ENCODE measurements at places on chromosomes 16 and 17.

DNA sequence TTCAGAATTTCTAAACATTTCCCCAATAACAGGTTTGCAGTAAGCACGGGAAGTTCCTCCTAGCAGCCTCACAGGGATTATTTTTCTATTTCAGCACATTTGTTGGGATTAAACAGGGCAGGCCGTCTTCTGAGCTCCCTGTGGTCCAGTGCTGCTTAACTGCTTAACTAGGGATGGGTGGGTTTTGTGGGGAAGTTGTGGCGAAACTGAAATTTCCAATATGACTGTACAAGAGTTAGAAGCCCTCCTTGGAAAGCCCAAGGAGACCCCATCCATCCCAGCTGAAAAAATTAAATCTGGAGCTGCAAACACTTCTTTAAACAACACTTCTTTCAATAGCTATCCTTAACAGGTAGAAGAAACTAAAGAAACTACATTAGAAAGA is 22.2 kb downstream of the FAM117A start:
- no peak for DNase-seq

GRCh38 chr17:59330053-59330942 is 1.2 kb upstream of the YPEL2 start:
- peak; percentile 39 for DNase-seq

DNA sequence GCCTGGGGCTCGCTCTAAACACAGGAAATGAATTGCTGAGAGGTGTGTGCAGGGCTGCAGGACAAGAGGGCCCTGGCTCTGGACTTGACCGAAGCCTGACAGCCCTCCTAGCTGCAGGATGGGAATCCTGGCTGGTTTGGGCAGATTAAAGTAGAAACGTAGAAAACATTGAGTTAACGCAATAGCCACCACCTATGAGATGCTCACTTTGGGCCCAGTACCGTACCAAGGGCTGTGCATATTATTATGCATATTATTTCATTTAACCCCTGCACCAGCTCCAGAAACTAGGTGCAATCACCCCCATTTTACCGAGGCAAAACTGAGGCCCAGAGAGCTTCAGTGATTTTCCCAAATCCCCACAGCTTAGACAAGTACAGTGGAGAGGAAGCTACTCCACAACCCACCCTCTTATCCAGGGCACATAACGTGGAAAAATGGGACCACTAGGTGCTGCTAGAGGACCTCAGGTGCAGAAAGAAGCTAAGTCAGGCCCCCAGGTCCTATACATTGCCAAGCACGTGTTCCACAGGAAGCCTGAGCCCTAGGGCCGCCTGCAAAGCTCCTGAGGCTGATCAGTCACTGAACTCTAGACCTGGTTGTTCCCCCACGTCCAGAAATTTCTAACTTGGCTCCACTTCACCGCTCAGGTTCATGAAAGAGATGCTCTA is 79.2 kb downstream of the MYH11 start:
- peak; percentile 32 for DNase-seq

GRCh38 chr17:5797447-5798050 is 213.2 kb upstream of the NLRP1 start:
- DNase-seq, result no peak

- DNase-seq, result no peak
These were observed 560.3 kb upstream of the CDH8 start for GRCh38 chr16:62596584-62596983.

DNA sequence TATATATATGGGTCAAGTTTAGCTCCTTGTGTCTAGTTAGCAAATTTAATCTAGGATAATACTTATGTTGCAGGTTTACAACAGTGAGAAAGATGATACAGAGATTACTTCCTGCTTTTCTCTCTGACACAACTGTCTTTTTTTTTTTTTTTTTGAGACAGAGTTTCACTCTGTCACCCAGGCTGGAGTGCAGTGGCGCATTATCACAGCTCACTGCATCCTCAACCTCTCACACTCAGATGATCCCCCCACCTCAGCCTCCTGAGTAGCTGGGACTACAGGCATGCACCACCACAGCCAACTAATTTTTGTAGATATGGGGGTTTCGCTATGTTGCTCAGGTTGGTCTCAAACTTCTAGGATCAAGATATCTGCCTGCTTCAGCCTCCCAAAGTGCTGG is 706.9 kb upstream of the SOX9 start:
- DNase-seq, result no peak

DNA sequence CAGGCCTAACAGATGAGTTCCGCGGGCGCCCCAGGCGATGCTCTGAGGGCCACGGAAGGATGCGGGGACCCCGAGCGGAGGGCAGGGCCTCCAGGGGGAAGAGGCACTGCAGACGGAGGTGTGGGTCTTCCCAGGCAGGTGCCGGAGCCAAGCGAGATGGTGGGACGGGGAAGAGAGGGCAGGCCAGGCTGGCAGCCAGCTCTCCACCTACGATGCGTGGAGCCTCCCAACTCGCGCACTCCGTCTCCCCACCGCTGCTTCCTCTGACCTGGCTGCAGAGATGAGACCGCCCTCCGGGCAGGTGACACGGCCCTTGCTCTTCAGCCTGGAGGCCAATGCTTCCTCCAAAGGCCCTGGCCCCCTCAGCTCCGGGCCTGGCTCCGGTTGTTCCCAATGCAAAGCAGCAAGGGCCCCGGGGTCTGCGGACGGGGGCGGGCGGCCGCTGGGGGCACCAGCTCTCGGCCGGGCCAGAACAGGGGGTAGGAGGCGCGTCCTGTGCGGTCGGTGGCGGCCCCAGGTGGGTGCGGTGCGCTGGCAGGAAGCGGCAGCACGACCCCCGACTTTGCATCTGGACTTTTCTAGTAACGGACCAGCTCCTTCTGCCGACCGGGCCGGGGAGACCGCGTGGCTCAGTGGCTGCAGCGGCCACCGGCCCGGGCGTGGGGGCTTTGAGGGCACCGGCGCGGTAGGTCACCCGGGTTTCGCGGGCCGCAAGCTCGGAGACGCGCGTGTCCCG is 1.5 kb upstream of the SOX8 start:
- no peak for DNase-seq

- no peak for DNase-seq
These were observed 146.1 kb downstream of the C16orf78 start for GRCh38 chr16:49519741-49520140.

DNA sequence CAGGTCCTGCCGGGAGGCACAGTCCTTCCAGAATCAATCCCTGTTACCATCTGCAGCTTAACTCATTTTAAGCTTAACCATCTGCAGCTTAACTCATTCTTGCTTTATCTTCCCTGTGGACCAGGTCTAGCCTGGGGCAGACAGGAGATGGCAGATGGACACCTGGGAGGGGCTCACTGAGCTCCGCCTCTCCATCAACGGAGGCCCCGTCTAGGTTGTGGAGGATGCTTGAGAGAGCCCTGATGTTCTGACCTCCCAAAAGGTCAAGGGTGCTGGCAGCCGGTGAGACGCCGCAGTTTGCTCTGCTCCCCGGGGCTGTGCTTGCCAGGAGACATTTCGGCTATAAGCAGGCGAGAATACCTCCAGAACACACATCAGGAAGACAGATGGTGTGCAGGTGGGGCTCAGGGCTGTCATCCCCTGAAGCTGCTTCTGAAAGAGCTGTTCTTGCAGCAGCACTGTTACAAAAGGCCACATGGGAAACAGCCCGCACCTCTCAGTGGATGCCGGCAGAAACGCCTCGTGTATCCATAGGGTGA is 41.3 kb downstream of the BAIAP2 start:
- no peak for DNase-seq

DNA sequence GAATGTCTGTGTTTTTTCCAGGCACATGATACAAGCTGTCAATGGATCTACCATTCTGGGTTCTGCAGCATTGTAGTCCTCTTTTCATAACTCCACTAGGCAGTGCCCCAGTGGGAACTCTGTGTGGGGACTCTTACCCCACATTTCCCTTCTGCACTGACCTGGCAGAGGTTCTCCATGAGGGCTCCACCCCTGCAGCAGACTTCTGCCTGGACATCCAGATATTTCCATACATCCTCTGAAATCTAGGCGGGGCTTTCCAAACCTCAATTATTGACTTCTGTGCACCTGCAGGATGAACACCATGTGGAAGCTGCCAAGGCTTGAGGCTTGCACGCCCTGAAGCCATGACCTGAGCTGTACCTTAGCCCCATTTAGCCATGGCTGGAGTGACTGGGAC is 56.0 kb downstream of the ACSM2A start:
- no peak for DNase-seq

GRCh38 chr17:56717471-56717870 is 116.2 kb downstream of the C17orf67 start:
- DNase-seq, result peak; percentile 12

DNA sequence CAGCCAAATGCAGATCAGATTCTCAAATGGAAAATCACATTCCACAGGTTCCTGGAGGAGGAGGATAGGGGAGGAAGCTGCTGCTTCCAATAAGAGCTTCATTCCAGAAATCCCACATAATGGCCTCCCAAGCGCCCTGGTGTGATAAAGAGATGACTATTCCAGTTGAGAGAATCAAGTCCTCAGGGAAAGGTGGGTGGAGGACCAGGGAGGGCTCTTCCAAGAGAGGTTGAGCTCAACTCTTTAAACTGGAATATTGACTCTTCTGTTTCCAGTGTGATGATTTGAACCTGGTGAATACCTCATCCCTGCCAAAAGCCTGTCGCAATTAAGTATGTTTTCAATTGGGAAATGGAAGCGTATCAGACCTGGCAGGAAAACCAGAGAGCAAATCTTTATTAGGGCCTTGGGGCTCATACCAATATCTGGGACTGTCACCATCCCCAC is 81.4 kb upstream of the DYNLRB2 start:
- DNase-seq, result peak; percentile 55

DNA sequence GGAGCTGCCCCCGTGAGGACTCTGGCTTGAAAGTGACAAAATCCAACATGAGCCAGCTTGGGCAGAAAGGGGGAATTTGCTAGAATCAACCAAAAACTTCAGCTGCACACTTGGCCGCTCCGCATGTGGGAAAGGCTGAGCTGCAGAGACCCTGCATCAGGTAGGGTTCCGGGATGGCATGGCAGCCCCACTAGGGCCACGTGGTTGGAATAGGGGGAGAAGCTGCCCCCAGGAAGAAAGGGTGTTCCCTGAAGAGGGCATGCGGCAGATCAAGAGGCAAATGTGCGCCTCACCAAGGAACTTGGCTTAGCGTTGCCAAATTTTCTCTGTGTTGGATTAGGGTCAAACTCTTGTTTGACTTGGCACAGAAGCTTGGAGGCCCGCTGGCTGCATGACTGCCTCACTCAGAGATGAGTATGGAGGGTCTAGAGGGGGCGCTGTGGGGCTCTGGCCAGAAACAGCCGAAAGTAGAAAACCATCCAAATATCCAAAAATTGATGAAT is 29.2 kb upstream of the WFIKKN2 start:
- peak; percentile 47 for DNase-seq

GRCh38 chr17:51359055-51359454 is 98.7 kb downstream of the UTP18 start:
- no peak for DNase-seq

GRCh38 chr16:58126451-58126961 is 2.7 kb downstream of the CFAP20 start:
- DNase-seq, result no peak

- DNase-seq, result no peak
These were observed 46.9 kb upstream of the BAHCC1 start for GRCh38 chr17:81348097-81349055.

GRCh38 chr16:30694926-30695693 is 3.9 kb upstream of the SRCAP start:
- no peak for DNase-seq

DNA sequence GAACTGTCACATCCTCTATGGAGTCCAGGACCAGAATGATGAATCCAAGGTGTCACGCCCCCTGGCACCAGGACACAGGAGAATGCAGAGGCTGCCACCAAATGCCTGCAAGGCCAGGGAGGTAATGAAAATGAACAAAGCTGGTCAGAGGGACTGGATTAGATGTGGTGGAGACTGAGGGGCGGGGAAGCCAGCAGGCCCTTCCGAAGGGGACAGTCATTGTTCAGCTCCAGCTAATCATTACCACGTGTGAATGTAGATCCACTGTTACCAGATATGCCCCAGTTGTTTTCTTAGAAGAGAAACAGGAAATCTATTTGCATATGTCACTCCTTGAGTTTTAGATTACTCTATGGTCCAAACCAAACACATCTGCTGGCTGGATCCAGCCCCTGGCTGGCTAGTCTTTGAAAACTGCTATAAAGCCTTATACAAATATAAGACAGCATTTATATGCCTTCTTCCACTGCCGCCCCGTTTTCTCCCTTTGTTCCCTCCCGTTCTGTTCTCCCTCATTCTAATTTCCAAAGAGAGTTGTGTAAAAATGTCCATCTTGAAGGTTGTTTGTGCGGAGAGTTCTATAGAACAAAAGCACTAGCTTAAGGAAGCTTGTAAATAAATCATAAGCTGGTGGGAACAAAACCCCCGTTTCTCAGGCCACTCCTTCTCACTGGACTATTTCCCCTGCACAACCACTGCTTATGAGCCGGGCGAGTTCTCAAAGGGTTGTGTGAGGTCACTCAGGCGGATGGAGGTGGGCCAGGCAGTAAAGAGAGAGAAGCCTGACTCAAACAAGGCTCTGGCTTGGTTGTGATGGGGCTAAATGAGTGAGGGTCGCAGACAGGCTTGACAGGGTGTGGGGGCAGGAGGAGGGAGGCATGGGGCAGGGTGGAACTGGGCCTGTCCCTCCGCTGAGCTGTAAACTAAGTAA is 14.2 kb downstream of the CRYM start:
- DNase-seq, result peak; percentile 76

DNA sequence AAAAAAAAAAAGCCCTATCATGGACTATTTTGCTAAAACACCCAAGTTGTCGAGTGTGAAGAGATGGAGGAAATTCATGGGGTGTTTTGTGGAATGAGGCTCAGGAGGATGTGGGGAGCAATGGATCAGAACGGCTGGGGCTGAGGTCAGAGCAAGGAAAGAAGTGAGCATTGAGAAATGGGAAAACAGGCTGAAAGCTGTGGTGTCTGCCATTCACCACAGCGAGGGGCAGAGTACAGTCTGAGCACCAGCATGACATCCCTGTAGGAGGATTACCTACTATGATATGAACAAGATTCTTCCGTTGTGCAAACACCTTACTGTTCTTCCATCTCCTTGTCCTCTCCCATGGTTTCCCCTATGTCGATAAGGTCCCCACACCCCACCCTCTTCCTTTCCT is 193.1 kb downstream of the TMEM114 start:
- no peak for DNase-seq

DNA sequence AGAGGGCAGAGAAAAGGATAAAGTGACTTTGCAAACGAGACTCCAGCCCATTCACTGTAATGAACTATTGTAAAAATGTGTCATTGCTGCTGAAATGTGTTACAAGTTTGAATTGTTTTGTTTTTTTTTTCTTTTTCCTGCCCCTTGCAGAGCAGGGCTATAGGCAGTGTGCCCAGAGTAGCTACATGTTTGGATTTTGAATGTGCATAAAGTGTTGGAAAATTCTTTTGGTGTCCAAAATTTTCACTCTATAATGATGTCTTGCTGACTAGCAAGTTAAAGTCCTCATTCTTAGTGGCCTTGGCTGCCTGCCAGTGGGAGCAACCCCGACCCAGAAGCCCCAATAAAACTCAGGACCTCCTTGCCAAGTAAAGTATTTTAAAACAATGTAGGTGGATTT is 66.5 kb downstream of the IGF2BP1 start:
- no peak for DNase-seq

DNA sequence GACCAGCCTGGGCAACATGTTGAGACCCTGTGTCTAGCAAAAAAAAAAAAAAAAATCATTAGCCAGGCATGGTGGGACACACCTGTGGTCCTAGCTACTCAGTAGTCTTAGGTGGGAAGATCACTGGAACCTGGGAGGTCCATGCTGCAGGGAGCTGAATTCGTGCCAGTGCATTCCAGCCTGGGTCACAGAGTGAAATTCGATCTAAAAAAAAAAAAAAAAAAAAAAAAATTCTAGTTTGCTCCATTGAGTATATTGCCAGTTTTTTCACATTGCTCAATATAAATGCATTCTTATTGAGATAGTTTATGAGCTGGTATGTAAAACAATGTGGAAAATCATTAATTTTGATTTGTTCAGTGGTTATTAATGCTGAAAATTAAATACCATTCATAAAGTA is 52.0 kb downstream of the ABHD15 start:
- peak; percentile 18 for DNase-seq

- DNase-seq, result no peak
These were observed 52.7 kb downstream of the BEAN1 start for GRCh38 chr16:66479661-66480264.

Measured in fibroblast of mammary gland (primary cell).